ENCODE measurements at places on chromosomes 1 and 21. TPM values are rescaled to one million over a fixed set of nuclear protein-coding genes. Genes with fewer than 3 reads are reported as not detected.

GRCh38 chr1:239814306-239814881 lies 277.3 kb upstream of the FMN2 start:
- peak; percentile 74 for DNase-seq

CD52 gene
- not detected for total RNA-seq

DNA sequence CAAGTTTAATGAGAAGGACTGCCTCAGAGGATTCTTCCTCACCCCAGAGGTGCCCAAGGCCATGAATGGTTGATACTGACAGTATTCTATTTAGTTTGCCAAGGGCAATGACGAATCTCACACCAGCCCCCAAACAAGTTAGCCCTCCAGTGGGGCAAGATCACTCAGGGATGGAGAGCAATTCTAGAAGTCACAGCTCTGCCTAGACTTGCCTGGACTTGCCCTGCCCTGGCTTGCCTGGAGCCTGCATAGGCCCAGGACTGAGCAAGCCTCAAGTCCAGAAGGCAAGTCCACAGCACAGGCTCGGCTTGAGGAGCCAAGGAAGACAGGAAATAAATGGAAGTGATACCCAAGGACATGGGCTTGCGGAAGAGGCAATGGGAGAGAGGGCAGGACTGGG lies 39.5 kb upstream of the RGS16 start:
- DNase-seq = no peak

DNA sequence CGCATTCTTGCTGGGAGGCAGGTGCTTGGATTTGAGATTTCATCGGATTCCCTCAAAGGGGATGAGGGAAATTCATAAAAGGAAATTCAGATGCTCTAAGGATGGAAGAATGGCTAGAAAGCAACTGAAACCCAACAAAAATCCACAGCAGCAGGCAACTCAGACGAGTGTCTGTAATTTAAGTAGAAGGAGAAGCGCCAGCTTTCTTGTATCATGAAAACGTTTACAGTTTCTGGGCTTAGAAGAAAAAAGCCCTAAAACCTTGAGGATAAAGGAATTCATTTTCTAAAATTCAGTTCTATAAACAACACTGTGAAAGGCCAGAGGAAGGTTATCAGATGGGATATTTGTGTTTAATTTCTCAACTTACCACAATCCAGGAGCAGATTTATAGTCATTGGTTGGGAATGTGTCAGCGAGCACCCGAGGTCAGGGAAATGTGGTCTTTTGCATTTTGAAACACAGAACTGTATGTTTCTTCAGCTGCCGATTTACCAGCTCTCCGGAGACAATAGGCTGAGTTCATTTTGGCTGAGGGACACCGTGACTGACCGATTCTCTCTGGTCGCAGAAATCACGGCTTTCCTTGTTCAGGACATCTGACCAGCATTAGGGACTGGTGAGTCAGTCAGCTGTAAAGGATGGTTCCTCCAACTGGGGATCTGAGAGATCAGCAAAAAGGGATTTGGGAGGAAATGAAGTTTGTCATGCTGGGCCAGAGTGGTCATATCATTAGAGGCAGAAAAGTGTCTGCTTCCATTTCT lies 111.6 kb upstream of the ERRFI1 start:
- DNase-seq = peak; percentile 85

DNA sequence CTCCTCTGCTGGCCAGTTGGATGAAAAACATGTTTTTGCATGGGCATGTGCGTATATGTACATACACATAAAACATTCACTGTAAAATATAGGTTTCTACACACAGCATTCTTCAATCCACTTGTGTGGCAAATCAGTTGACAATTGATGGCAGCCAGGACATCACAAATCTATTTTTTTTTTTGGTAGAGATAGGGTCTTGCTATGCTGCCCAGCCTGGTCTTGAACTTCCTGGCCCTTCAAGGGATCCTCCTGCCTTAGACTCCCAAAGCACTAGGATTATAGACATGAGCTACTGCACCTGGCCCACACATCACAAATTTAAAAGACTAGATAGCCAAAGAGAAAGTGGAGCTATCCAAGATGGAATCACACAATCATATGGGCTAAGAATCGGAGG lies 39.6 kb downstream of the ARHGEF11 start:
- DNase-seq = no peak

GRCh38 chr1:85274969-85275453 lies 1.4 kb downstream of the BCL10 start:
- DNase-seq = no peak

- DNase-seq = no peak
Observed at GRCh38 chr1:156407344-156407743, 38.3 kb downstream of the RHBG start.

DNA sequence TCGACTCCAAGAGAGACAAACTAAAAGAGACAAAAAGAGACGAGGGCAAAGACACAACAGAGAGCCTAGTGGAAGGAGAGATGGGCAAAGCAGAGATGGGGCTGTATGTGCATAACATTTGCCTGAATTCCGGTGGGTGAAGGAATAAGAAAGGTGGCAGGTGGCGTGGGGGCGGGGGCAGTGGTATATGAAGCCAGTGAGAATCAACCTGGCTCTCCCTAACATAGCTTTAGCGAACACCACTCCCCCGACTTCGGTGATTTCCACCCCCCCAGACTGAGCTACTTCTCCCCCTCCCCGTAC lies 1.1 kb downstream of the INKA2 start:
- no peak for DNase-seq

CNN3 gene
- 157 TPM for total RNA-seq

KLHDC7A gene
- total RNA-seq = not detected

RBP7 gene
- 13.2 TPM for total RNA-seq
